ENCODE measurements at places on chromosomes 2 and 18.

DNA sequence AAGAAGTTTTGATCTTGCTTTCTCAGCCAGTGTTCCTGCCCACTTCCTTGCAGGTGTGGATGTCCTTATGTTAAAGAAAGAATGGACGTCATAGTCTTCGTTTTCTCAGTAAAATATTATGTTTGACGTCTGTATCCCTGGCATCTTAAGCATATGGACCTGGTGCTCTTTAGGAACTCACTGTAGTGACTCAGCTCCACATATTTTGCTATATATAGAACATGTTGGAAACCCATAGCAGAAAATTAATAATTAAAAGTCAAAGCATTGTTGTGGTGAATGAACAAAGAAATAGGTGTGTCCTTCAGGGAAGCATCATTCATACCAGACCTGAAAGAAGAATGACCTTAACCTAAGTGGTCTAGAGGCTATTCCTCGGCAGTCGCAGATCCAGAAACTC, 196.1 kb downstream of the MCFD2 start:
- DNase-seq = no peak

GRCh38 chr18:8081267-8081666, 514.2 kb downstream of the PTPRM start:
- peak; percentile 30 for DNase-seq

DNA sequence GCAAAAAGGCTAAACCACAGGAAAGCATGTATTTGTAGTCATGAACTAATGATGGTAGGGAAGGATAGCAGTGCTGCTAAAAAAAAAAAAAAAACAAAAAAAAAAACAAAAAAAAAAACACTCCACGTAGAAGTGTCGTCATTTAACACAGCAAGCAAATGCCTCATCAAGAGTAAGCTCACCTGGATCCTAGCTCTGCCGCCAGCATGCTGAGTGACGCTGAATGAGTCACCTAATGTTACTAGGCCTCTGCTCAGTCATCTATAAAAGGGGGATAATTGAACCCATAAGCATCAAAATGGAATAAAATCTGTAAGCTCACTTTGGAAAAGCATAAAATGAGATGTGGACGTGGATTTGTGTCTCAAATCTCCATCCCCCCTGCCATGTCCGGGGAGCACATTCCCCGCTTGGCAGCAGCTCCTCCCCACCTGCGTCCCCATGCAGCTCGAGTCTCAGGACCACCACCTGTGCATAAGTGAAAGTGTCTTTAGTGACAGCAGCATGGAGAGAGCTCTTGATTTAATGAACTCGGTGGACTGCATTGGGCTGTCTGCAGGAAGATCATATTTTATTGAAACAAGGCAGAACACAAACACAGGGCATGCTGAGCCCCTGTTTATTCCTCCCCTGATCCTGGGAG, 427.5 kb downstream of the LRATD1 start:
- DNase-seq = no peak

DNA sequence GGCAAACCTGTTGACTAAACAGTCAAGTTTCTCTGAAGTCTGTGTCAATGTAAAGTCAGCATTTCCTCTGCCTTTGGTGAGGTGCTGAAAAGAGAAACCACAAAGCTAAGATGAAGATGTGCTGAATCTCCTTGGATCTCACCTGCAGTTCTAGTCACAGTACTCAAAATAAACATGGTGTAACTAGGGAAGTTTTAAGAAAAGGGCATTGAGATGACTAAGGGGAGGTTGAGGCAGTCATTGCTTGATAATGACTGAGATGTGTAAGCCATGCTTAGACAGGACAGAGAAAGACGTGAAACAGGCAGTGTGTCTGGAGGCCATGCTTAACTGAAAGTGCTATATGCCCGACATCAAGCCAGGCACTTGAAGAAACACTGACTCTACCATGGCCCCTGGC, 1010.0 kb upstream of the CELF4 start:
- no peak for DNase-seq

- DNase-seq = no peak
Measured at GRCh38 chr2:22795287-22795866, 589.6 kb upstream of the KLHL29 start.

- no peak for DNase-seq
Measured at GRCh38 chr2:149040451-149040850, 2.0 kb downstream of the LYPD6B start.

- no peak for DNase-seq
Measured at GRCh38 chr2:223247136-223247535, 195.1 kb downstream of the KCNE4 start.
